ENCODE measurements at places on chromosomes 16 and 17.

DNA sequence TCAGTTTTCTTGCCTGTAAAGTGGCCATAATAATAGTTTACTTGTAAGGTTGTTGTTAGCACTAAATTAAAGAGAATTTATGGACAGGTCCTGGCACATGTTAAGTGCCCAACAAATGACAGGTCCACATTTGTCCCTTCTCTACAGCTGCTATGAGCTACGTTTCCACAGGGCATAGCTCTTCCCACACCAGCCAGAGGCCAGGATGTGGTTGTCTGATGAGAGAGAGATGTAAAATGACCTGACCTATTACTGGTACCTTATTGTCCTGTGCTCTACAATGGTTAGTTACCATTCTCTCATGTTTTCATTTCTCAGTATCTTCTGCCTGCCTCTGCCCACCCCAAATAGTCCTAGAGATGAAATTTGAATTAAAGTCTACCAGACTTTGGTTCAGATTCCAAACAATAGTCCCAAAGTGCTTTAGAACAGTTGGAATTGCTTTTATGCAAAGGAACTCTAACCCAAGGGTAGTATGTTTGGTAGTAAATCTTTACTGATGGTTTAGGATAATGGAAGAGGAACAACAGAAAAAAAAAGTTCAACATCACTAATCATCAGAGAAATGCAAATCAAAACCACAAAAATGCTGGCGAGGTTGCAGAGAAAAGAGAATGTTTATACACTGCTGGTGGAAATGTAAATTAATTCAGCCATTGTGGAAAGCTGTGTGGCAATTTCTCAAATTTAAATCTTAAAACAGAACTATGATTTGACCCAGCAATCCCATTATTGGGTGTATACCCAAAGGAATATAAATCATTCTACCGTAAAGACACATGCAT, 57.1 kb upstream of the ANKFN1 start:
- DNase-seq = no peak

GRCh38 chr17:65193716-65194293, 56.6 kb downstream of the RGS9 start:
- no peak for DNase-seq

DNA sequence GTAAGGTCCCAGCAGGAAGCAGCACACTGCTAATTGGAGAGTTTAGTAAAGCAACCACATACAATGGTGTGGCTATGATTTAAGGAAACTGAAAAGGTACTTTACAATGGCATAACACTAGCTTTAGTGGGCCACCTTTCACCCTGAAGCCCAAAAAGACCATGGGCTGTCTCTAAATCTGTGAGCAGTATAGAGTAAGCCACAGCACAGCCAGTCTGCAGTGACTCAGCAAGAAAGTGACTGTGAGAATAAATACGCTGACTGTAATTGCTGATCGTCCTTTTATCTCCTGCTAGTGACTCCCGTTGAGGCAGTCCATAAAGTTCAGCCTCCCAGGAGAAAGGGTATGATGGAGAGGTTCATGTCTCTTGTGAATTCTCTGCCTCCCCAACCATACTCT, 679.8 kb upstream of the KIF2B start:
- DNase-seq = no peak

DNA sequence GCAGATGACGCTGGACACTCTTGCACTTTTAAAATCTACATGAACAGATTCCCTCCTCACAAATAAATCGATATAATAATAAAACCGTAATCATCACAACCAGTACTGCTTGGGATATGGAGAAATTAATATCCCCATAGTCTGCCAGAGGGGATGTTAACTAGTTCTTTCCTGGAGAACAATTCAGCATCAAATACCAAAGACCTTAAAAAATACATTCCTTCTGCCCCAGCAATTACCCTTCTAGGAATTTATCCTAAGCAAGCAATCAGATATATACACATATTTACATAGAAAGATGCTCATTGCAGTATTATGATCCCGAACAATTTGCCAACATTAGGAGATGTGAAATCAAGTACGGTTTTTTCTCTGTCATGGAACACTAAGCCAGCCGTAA, 21.8 kb downstream of the SMYD4 start:
- DNase-seq = no peak

DNA sequence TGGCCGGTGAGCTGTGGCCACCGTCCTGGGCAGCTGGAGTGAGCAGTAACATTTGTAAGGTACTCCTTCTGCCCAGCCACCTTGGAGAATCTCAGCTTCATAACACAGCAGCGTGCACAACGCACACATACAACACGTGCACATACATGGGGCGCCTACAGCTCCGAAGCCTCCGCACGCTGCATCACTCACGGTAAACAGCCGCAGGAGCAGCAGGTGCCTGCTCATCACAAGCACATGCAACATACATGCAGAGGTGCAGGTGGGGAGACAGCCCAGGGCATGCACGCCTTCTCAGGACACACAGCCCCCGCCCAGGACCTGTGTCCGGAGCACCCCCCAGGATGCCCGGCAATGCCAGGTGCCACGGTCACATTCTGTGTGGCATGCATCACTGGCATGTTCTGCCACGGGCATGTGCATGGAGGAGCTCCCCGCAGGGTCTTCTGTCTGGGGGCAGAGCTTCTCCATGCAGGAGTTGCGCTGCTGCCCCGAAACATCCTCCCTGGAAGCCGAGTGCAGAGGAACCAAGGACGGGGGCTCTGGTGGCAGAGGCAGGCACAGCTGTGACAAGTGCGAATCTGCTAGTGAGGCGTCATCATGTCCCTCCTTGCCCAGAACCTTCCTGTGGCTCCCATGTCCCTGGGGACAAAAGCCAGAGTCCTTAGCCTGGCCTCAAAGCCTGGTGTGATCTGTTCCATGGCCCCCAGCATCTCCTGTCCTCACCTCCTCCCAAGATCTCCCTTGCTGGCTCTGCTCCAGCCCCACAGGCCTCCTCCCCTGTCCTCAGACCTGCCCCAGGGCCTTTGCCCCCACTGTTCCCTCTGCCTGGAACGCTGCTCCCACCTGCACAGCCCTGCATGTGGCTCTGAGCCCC, 184.0 kb upstream of the GSE1 start:
- no peak for DNase-seq

- no peak for DNase-seq
Observed at GRCh38 chr17:75047398-75048098, 523 bp downstream of the KCTD2 start.

DNA sequence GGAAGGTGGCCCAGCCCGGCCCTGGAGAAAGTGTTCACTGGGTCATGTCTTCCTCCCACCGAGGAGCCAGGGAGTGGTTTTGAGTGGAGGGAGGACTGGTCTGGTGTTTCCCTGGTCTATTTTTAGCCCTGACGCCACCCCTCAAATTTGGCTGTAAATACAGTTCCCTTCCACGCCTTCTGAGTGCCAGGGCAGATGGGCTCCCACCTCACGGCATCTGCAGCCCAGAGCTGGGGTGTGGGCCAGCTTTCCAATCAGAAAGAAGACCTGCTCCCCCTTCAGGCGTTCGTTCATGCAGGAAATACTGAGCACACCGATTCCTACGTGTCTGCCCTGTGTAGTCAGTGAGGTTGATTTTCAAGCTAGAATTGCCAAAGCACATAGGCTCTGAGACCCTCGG, 53.7 kb downstream of the SNX20 start:
- no peak for DNase-seq

DNA sequence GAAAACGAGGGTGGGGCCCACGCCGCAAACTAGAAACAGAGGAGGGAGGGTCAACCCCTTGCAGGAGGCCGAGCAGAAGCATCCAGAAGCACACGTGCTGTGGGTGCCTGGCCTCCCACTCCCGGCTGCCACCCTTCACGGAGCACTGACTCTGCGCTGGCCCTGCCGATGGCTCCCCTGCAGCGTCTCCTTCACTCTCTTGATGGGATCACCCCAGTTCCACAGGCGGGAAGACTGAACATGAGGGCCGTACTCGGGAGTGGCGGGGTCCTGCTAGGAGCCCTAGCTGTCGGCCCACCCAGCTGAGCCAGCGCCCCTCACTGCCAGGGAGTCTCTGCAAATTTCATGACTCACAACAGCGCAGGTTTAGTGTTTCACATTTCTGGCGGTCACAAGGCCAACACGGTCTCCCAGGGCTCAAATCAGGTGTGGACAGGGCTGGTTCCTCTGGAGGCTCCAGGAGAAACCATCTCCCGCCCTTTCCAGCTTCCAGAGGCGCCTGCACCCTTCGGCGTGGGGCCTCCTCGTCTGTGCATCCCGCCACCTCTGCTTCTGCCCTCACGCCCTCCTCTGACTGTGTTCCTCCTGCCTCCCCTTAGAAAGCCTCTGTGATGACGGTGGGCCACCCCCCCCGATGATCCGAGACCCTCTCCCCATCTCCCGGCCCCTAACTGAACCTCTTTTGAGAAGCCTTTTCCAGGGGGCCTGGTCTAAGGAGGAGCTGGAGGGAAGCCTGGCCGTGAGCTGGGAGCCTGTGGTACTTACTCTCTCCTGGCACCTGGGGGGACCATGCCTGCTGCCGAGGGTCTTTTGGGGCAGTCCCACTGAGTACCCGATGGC, 2.0 kb downstream of the PTX4 start:
- no peak for DNase-seq

- DNase-seq = no peak
Observed at GRCh38 chr16:70725912-70726828, 40.3 kb upstream of the MTSS2 start.

Data from AG09309 (cell line).